ENCODE measurements at places on chromosomes 4 and X. TPM values are rescaled to one million over a fixed set of nuclear protein-coding genes. Genes with fewer than 3 reads are reported as not detected.

- no peak for DNase-seq
- H3K36me3 ChIP-seq, result no peaks in the 10 kb centered on the region
- H3K27ac ChIP-seq, result no peak overlapping the region
- no peak overlapping the region for H3K4me3 ChIP-seq
- H3K4me1 ChIP-seq, result no peaks in the 10 kb centered on the region
- no peaks in the 10 kb centered on the region for H3K27me3 ChIP-seq
Observed at GRCh38 chr4:7763788-7764187, 175.9 kb downstream of the AFAP1 start.

GRCh38 chr4:147772459-147772969 is 40.6 kb downstream of the ARHGAP10 start:
- peaks cover 18% of the 10 kb centered on the region for H3K4me1 ChIP-seq

DNA sequence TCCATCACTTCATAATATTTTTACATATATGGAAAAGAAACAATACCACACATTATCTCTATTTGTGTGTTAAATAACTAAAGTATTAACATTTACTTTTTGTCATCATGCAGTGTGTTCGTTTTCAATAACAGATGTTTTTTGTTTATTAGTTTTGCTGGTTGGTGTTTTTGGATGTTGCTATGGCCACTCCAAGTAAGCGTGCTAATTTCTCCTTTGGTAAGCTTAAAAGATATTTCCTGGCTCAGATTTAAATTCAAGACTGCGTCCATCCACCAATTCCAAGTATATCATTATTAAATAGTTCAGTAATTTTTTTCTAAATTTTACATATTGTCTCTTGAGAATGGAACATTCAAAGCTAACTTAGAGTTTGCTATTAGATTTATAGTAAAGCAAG is 235.4 kb upstream of the IL1RAPL1 start:
- H3K4me3 ChIP-seq, result no peak overlapping the region
- H3K27ac ChIP-seq, result no peak overlapping the region
- H3K4me1 ChIP-seq, result no peaks in the 10 kb centered on the region

DNA sequence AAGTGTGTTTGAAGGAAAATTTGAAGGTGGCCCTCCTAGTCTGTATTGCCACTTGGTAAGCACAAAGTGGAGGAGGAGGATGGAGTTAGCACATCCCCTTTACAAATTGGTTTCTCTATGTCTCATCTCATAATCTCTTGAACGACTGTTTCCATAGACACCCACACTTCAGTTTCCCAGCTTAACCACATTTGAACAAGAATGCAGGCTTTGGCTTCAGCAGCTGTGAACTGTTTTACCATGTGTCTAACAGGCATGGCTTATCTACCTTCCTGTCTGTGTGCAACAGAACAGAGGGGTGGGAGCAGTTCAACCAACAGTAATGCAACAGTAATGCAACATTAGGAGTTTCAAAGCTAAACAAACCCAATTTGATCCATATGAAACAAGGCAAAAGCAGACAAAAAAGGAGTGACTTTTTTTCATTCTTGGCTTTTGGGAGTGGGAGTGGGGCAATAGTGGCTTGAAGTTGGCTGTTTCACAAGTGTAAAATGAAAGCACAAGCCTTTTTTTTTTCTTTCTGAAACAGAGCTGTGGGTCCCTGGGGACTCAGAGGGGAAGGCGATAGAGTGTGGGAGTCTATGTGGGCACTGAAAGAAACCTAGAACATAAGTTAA is 108.0 kb downstream of the ITM2A start:
- no peak for DNase-seq
- no peak overlapping the region for H3K4me3 ChIP-seq
- no peaks in the 10 kb centered on the region for H3K4me1 ChIP-seq
- no peaks in the 10 kb centered on the region for H3K27me3 ChIP-seq
- no peak overlapping the region for H3K27ac ChIP-seq

Gene CXCL3
- total RNA-seq, result 1.6 TPM

Gene ARMCX4
- 6.5 TPM for total RNA-seq

Gene NOP14
- 20.1 TPM for total RNA-seq

GRCh38 chrX:15947648-15948317 is 93.2 kb upstream of the AP1S2 start:
- no peak overlapping the region for H3K4me3 ChIP-seq
- no peaks in the 10 kb centered on the region for H3K4me1 ChIP-seq
- H3K27ac ChIP-seq, result no peak overlapping the region

DNA sequence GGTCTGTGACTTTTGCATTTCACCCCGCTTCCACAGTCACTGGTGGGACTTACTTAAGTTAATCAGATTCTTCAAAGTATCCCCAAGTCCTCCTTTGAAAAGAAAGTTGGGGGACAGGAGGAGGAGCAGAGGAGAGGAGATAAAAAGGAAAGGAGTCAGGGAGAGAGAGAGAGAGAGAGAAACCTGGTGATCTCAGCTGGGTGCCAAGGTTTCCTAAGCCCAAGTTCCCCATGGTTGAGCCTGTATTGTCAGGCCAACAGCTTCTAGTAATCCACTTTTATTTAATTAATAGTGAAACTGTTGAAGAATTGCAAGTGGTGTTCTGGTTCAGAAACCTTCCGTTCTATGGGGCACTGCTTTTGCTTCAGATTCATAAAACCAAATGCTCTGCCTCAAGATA is 91.6 kb downstream of the AR start:
- H3K27ac ChIP-seq, result no peak overlapping the region
- no peak overlapping the region for H3K4me3 ChIP-seq
- H3K36me3 ChIP-seq, result no peaks in the 10 kb centered on the region
- H3K4me1 ChIP-seq, result no peaks in the 10 kb centered on the region

Gene ASB12
- total RNA-seq, result not detected

DNA sequence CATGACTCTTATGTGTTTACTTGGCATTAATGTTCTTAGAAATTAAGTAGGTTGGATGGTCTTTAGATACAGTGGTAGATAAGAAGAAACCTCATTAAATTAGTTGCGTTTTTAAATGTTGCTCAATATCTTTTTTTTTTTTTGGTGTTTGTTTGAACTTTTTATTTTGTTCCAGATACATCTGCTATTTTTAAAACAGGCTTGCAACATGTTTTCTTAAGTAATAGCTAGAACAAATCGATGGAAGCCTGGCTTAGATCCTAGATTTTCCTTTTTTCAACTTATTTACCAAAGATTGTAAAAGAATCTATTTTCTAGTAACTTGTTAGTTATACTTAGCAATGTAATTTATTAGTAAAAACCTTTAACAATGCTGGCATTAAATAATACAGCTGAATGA is 9.3 kb downstream of the CNKSR2 start:
- H3K27ac ChIP-seq, result no peak overlapping the region
- no peaks in the 10 kb centered on the region for H3K27me3 ChIP-seq
- H3K4me3 ChIP-seq, result no peak overlapping the region
- H3K36me3 ChIP-seq, result no peaks in the 10 kb centered on the region
- no peak for DNase-seq
- H3K4me1 ChIP-seq, result peaks cover 16% of the 10 kb centered on the region

- H3K27ac ChIP-seq, result no peak overlapping the region
- H3K4me3 ChIP-seq, result no peak overlapping the region
- H3K36me3 ChIP-seq, result no peaks in the 10 kb centered on the region
- H3K27me3 ChIP-seq, result no peaks in the 10 kb centered on the region
- peaks cover 7% of the 10 kb centered on the region for H3K4me1 ChIP-seq
Observed at GRCh38 chr4:47698837-47699236, 139.0 kb downstream of the CORIN start.

Gene ATP1B4
- total RNA-seq, result not detected

DNA sequence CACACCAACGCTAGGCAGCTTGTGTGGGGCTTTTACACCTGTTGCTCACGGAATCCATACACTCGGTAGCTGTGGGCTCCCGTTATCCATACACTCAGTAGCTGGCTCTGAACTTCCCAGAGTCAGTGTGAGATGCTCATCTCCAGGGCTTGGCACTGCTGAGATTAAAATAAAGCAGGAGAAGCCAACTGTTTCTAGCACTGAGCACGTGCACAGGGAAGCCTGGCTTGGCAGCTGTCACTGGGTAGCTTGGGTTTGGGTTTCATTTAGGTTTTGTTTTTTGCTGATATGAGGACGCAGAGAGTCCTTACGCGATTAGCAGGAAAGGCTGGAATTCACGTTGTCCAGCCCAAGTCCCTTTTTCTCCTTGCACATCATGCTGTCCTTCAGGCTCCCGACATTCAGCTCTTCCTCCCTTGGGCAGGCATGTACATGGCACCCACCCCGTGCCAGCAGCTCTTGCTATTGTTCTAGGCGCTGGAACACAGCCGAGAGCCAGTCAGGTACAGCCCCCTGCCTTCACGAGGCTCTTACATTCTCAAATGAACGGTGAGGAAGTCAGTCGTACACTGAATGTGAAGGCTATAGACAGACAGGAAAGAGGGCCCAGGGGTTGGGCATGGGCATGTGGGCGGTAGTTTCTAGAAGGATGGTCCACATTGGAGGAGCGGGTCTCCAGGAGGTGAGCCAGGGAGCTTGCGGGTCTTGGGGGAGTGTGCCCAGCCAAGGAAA is 25.9 kb downstream of the NSG1 start:
- H3K36me3 ChIP-seq, result peaks cover under 1% of the 10 kb centered on the region
- no peak for DNase-seq

- no peak overlapping the region for H3K4me3 ChIP-seq
- H3K4me1 ChIP-seq, result no peaks in the 10 kb centered on the region
- no peaks in the 10 kb centered on the region for H3K36me3 ChIP-seq
- no peak for DNase-seq
- no peaks in the 10 kb centered on the region for H3K27me3 ChIP-seq
Observed at GRCh38 chrX:17370191-17370590, 4.8 kb upstream of the NHS start.

GRCh38 chrX:139803224-139803623 is 95.3 kb upstream of the MCF2 start:
- no peaks in the 10 kb centered on the region for H3K4me1 ChIP-seq
- no peak overlapping the region for H3K4me3 ChIP-seq
- no peaks in the 10 kb centered on the region for H3K27me3 ChIP-seq

- no peak for DNase-seq
- no peak overlapping the region for H3K4me3 ChIP-seq
- H3K27ac ChIP-seq, result no peak overlapping the region
- no peaks in the 10 kb centered on the region for H3K4me1 ChIP-seq
Observed at GRCh38 chr4:67568820-67569219, 10.3 kb downstream of the STAP1 start.

DNA sequence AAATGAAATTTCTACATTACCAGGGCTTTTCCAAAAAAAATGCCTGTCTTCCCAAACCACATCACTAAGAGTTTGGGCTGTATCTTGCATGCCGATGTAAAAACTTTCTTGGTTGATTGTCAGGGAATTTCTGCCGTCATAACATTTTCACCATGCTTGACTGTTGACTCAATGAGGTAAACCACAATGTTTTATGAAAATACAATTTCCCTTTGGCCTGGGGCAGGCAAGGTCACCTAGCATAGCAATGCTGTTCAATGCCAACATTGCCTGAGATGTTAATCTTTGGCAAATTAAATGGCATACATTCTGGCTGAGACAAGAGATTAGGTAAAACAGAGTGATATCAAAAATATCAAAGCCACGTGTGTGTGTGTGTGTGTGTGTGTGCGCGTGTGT is 137.1 kb upstream of the TBL1X start:
- no peaks in the 10 kb centered on the region for H3K36me3 ChIP-seq
- H3K27ac ChIP-seq, result no peak overlapping the region
- DNase-seq, result no peak
- no peaks in the 10 kb centered on the region for H3K4me1 ChIP-seq
- H3K4me3 ChIP-seq, result no peak overlapping the region

DNA sequence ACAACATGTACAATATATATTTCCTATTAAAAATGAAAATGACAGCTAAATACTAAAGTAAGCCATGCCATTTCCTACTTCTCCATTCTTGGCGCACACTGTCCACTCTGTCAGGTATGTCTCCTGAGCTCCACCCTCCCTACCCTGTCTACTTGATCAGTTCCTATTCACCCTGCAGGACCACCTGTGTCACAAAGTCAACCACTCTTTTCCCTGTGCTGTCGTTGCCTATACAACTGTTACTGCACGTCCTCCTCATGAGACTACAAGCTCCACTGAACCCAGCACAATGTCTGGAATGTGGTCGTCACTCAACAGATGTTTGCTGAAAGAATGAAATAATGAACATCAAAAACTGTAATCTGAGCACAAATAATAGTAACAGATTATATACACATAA is 54.9 kb downstream of the SLC9A7 start:
- H3K27me3 ChIP-seq, result no peaks in the 10 kb centered on the region
- peaks cover 4% of the 10 kb centered on the region for H3K4me1 ChIP-seq
- no peak for DNase-seq
- no peak overlapping the region for H3K4me3 ChIP-seq
- H3K36me3 ChIP-seq, result no peaks in the 10 kb centered on the region

- peaks cover 5% of the 10 kb centered on the region for H3K36me3 ChIP-seq
- H3K4me1 ChIP-seq, result no peaks in the 10 kb centered on the region
- no peaks in the 10 kb centered on the region for H3K27me3 ChIP-seq
Observed at GRCh38 chrX:53374923-53375322, 47.5 kb downstream of the SMC1A start.

Gene FHIP1A
- 23.7 TPM for total RNA-seq

Gene VCX3B
- not detected for total RNA-seq

DNA sequence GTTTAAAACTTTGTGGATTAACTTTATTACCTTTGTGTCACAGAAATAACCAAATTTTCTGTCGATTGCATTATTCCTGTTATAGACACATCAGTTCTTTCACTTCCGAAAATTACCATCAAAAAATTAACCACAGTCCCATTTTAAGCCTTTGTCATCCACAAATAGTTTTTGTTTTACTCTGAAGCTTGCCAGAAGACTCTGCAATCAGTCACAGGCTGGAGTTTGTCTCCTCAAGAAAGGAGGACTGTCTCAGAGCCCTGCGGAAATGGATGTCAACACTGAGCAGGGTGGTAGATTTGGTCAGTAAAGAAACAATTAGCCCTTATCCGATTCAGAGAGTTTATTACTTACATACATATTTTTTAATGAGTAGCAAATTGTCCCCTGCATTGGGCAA is 20.1 kb upstream of the TCEAL4 start:
- no peak for DNase-seq
- no peak overlapping the region for H3K4me3 ChIP-seq
- H3K27ac ChIP-seq, result no peak overlapping the region
- H3K27me3 ChIP-seq, result no peaks in the 10 kb centered on the region
- H3K4me1 ChIP-seq, result no peaks in the 10 kb centered on the region

GRCh38 chr4:122827879-122828601 is 1.4 kb downstream of the FGF2 start:
- no peak overlapping the region for H3K27ac ChIP-seq
- H3K27me3 ChIP-seq, result no peaks in the 10 kb centered on the region
- no peaks in the 10 kb centered on the region for H3K36me3 ChIP-seq

Data from body of pancreas (tissue), 4 donors.